Anterior cingulate cortex (tissue), 58 donors: ENCODE measurements at places on chromosomes 6 and 20.

GRCh38 chr20:3406481-3407039 lies 909 bp downstream of the DNAAF9 start:
- peak; percentile 40 for DNase-seq

DNA sequence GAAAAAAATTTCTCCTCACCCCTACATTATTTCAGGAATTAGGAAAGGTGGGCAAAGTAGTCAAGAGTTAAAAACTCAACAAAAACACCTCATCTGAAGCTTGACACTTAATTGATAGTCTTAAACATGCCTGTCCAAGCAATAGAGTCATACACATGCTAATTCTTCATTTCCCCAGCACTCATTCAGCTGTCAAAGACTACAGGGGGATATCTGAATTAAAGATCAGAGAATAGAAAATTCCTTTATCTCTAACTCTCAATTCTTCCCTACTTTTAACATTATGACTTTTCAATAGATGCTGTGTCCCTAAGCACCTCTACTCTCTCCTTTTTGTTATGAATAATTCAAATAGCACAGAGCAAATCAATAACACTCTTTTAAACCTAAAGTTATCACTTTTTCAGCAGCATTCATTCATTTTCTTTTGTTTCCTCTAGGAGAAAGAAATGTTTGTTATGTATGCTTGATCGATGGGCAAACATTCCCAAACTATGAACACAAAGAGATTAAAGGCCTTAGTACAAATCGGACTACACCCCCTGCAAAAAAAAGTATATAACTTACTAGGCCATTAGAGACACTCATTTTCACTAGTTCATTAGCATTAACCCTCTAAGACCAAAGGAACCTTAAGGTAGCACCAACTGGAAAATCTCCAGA lies 94.9 kb upstream of the SPTLC3 start:
- no peak for DNase-seq

DNA sequence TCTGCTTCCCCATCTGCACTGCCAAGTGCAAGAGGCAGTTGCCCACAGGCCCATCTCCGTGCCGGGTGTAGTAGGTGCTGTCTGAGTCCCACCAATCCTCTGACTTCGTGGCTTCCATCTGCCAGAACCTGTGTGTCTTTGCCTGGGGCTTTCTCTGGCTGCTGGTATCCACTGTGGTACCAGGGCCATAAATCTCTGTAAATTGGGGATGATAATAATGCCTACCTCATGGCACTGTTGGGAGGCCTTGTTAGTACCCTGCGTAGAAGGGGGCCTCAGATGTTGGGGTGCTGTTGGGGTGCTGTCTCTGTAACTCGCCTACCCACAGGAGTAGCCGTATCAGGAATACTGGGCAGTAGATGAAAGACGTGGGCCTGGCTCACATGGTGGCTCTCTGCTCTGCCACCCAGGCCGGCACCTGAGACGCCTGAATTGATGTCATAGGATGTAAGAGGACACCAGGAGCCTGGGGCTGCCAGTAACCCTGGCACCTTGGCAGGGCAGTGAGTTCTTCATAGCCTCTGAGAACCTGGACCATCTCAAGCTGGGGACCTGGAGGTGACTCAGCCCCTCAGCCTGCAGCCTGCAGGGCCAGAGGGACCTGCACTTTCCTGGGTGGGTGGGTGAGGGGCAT lies 94.1 kb upstream of the RNF24 start:
- no peak for DNase-seq

GRCh38 chr6:142833054-142833453 lies 111.9 kb downstream of the HIVEP2 start:
- DNase-seq = no peak

DNA sequence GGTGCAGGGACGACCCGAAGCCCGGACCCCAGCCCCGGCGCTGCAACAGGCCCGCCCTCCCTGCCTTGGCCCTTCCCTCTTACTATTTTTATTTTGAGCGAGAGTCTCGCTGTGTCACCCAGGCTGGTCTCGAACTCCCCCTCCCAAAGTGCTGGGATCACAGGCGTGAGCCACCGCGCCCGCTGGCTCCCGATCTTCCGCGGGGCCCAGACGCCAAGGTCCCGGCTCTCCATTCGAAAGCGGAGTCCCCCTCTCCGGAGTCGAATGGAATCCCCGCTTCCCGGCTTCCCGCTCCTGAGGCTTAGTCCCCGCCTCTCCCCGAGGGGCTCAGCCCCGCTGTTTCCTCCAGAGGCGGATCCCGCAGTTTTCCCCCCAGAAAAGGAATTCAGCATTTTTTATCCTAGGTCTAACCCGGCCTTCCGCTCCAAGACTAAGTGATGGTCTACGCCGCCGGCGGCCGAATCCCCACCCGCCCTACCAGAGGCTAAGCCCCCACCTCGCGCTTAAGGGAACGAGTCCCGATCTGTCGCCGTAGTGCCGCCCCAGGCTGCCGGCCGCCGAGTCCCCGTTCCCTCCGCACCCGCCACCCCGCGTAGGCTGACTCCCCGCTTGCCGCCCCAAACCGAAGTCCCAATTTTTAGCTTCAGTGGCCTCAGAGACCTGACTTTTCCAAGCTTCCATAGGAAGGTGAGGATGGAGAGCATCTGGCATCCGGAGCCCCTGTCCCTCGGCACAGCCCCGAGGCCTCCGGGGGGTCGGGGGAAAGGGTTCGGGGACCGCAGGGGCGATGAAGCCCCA lies 11.5 kb upstream of the TMC2 start:
- DNase-seq = no peak

GRCh38 chr6:49082611-49083010 lies 380.4 kb downstream of the MMUT start:
- DNase-seq = no peak

DNA sequence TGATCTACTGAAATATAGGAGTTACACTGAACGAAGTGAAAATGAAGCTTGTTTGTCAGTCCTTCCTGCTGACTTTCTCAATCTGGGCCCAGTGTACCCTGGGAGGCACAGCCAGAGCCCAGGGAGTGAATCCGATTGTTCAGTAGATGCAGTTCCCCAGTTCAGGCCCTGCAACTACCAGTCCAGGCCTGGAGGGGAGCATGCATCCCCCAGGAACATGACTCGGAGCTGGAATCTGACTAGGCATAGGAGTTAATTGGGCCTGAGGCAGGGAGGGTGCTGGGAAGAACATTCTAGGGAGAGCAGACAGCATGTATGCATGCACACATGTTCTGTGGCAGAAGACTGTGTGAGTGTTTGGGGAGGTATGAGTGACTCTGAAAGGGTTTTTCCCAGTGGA lies 42.1 kb downstream of the PHACTR3 start:
- no peak for DNase-seq

- DNase-seq = no peak
These were observed 92.2 kb downstream of the MCHR2 start for GRCh38 chr6:99901596-99902384.

DNA sequence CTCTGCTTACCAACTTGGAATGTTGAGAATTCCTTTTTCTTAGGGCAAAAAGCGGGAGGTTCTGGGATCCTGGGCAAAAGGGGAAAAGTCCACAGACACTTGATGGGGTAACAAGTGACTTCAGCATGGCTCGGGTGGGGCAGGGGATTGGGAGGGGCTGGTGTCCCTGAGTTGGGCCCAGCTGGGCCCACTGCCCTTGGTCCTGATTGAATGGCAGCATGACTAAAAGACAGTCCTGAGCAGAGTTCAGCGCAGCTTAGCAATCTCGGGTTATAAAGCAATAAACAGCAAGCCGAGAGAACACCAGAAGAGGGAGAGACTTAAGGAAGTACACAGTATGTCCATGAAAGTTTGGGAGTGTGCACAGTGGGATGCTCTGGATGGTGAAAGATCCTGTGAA lies 5.6 kb downstream of the PPP2R5D start:
- DNase-seq = no peak

DNA sequence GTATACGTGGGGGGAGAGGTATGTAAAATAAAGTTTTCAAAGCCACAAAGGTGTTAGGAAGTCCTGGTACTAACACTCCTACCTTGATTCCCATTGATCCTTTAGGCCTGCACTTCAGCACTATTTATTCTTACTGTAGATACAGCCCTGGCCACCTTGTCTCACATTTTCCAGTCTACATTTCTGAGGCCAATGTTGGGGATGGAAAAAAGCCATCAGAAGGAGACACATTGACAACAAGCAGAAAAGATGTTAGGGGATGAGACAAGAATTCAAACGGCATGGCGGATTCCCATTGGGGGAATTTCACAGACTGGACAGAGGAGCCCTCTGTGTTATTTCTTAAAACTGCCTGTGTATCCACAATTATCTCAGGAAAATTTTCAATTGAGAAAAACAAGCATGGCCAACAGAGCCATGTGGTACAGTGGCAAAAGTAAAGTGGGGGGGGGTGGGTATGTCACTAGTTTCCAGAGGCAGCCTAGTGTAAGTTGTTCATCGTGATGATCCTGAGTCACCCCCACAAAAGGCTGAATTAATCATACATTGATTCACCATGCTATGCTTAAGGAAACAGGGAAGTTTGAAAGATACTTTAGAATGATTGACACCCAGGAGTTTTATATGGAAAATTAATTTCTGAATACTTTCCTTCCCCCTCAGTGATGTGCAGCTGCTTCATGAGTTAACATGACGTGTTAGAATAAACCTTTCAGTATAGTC lies 40.5 kb downstream of the RREB1 start:
- DNase-seq = no peak

DNA sequence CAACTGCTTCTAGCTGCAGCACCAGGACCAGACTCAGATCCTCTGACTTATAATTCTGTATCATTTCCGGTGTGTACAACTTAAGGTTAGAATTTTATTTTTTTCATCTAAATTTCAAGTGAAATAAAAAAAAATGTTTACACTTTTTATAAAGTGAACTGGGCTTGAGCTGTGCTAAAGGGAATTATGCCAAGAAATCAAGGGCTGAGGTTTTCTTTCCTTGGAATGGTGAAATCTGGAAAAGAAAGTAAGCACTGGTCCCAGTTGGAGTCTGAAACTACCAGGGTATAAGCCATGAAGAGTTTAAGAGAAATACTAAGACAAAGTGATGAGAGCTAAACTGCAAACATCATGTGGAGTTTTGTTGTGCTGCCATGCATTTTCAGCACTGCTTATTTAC lies 21.7 kb upstream of the FYN start:
- DNase-seq = no peak

DNA sequence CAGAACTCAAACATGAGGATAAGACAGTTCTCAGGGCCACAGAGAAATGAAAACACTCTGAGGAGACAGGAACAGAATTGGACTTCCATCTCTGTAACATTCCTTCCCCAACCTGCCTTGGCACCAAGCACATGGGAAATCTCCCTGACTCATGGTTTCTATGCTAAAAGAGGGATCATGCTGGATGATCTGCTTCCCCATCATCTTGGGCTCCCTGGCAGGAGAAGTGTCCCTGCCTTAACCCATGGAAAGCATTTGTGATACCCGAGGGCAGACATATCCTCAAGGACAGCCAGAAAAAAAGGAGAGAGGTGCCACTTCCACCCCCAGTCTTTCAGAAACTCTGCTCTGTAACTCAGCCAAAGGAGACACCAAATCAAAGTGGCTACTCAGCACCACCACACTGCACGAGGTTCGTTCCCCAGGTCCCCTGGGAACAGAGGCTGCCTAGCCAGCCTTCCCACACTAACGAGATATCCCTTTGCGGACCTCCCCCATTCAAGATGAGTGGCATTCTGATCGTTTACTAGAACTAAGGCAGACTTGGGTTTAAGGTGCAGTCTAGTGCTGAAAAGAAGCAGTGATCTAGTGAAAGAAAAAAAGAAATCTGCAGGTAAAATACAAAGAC lies 34.8 kb downstream of the BLOC1S5 start:
- DNase-seq = no peak

GRCh38 chr6:160135907-160136655 lies 14.5 kb downstream of the SLC22A1 start:
- DNase-seq = no peak

- no peak for DNase-seq
These were observed 46.3 kb upstream of the CD93 start for GRCh38 chr20:23132293-23132929.

DNA sequence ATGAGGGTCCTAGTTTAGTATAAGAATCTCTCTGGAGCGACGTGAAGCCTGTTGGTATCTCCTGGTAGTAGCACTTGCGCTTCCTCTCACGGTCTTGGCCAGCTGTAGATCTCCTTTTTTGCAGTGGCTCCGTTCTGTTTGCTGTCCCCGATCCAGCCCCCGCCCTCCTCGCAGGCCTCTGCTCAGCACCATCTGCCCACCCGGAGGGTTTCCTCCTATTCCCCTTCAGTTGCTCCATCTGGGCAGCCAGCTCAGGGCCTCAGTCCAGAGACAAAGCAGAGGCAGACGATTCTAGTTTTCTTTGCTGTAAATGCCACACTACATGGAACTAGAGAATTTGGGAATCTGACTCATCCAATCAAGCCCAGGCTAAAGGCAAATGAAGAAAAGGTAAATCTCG lies 126.6 kb downstream of the TIAM2 start:
- DNase-seq = no peak

GRCh38 chr20:47336129-47336754 lies 20.3 kb downstream of the ZMYND8 start:
- peak; percentile 60 for DNase-seq

GRCh38 chr20:34815636-34816035 lies 9.8 kb downstream of the NCOA6 start:
- no peak for DNase-seq

- peak; percentile 16 for DNase-seq
These were observed 17.5 kb upstream of the FAM110A start for GRCh38 chr20:815914-816606.

DNA sequence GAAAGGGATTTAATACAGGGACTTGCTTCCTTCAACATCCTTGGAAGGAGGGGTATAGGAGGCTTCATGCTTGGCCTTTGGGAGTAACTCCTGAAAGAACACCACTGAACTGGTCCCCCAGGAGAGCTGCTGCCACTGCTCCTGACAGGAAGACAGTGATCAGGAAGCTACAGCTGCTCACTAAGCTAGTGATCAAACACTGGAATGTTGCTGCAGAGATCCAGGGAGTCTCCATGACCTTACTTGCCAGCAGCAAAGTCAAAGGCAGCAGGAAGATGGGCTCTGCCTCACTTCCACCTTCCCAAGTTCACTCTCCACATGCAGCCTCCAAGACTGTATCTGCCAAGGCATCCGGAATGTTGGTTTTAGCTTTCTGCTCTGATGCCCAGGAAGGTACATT lies 31.8 kb downstream of the PIM1 start:
- no peak for DNase-seq

DNA sequence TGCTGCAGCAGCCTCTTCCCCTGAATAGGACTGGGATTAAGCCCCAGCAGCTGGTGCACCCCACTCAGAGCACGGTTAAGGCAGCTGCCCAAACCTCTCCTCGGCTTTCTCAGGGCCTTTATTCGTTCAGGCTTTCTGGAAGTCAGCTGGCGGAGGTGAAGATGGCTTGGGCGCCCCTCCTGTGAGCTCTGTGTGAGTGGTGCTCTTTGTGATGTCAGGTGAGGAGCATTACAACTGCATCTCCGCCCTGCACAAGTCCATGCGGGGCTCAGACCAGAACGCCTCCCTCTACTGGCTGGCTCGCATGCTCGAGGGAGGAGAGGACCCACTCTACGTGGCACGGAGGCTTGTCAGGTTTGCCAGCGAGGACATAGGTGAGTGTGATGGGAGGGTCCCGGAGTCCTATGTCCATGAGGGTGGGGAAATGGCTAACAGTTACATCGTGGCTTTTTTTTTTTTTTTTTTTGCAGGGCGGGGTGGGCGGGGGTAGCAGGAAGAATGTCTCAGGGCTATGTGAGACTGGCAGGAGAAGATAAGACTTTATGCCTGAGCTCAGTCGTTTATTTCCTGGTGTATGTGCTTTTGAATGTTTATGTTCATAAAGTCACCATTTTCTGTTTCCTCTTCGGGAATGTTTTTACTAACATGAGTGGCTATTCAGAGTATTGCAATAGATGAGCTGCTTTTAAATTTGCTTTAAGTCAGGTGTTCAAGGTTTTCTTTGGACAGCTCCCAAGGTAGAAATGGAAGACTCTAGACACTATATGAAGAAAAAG lies 18.2 kb downstream of the WRNIP1 start:
- no peak for DNase-seq
